ENCODE measurements at places on chromosomes 4 and X. TPM values are rescaled to one million over a fixed set of nuclear protein-coding genes. Genes with fewer than 3 reads are reported as not detected.

DNA sequence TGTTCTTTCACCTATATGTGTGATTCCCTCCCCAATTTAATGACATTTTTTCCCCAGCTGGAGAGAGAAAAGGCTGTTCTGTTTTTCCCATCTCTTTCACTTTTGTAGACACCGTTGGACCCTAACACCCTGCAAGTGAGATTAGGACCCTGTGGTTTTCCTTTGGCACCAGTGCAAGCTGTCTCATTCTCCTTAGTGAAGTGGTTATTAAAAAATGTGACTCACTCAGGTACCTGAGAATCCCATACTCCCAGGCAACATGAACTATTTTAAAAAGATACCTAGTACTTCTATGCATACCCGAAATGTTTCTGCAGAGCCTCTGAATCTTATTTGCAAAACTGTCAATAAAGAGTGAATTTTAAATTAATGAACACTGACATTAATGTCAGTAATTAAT is 175.7 kb upstream of the TBC1D9 start:
- no peaks in the 10 kb centered on the region for H3K4me1 ChIP-seq
- no peak for DNase-seq
- no peak overlapping the region for H3K4me3 ChIP-seq
- no peak overlapping the region for H3K27ac ChIP-seq

DNA sequence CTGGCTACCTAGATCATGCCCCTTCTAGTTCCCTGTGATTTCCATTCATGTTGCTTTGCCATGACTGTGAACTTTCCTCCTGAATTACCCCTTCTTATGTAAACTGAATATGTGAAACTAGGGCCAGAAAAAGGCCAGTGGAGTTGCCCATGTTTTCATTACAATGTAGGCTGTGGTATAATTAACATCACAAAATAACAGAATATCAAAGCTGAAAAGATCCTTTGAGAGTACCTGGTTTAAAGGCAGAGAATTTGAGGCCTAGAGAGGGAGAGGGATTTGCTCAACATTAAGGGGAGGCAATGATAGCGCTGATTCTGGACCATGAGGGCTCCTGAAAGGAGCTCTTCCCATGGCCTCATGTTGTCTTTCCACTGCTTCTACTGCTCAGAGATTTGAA is 392.2 kb downstream of the OPHN1 start:
- no peak overlapping the region for H3K4me3 ChIP-seq
- no peaks in the 10 kb centered on the region for H3K27me3 ChIP-seq
- no peaks in the 10 kb centered on the region for H3K4me1 ChIP-seq
- H3K36me3 ChIP-seq = no peaks in the 10 kb centered on the region

DNA sequence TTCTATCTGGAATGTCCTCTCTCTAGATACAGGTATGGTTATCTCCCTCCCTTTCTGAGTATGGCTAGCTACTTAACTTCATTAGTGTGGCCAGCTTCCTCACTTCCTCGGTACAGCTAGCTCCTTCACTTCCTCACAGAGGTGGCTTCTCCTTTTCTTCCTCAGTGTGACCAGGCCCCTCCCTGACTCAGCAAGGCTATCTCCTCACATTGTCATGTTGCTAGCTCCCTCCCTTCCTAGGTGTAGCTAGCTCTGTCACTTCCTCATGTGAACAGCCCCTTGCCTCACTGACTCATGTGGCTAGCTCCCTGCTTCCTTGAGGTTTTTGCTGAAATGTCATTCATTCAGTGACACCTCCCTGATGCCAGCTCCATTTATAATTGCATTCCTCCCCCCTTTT is 67.3 kb upstream of the DDIT4L start:
- no peaks in the 10 kb centered on the region for H3K36me3 ChIP-seq
- H3K27ac ChIP-seq = no peak overlapping the region
- H3K27me3 ChIP-seq = no peaks in the 10 kb centered on the region
- no peak overlapping the region for H3K4me3 ChIP-seq

- no peaks in the 10 kb centered on the region for H3K27me3 ChIP-seq
- H3K4me3 ChIP-seq = no peak overlapping the region
- no peak overlapping the region for H3K27ac ChIP-seq
These were observed 141.7 kb downstream of the HHIP start for GRCh38 chr4:144787365-144788258.

KCND1 gene
- 0.39 TPM for total RNA-seq

MAGEA1 gene
- total RNA-seq = not detected

- H3K4me3 ChIP-seq = peak within 1 kb of the TSS; percentile 71
- H3K27ac ChIP-seq = no peak within 1 kb of the TSS
- peak; percentile 98 for DNase-seq
- no peaks in the 10 kb centered on the region for H3K36me3 ChIP-seq
These were observed at the start of gene PIR for GRCh38 chrX:15493118-15493962. Gene PIR, minus strand, starts transcription at chrX:15493333. Its CDS starts 2,076 bp downstream, at chrX:15491257.

RHOXF1 gene
- not detected for total RNA-seq

DNA sequence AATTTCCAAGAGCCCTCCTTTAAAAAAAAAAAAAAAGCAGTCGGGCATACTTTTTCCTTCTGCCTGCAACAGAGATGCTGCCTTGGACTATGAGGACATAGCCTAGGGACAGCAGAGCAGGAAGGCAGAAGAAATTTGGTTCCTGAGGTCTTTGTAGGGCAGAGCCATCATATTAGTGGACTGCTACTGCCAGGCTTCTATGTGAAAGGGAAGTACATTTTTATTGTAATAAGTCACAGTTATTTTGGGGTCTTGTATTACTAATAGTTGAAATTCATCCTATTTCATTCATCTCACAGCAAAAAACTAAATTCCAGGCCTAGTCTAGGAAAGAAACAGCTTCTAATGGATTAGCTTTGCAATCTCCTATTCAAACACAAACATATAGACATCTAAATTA is 211.2 kb downstream of the NSUN7 start:
- H3K4me1 ChIP-seq = peaks cover 13% of the 10 kb centered on the region
- no peak overlapping the region for H3K27ac ChIP-seq
- H3K36me3 ChIP-seq = no peaks in the 10 kb centered on the region
- H3K27me3 ChIP-seq = no peaks in the 10 kb centered on the region

DNA sequence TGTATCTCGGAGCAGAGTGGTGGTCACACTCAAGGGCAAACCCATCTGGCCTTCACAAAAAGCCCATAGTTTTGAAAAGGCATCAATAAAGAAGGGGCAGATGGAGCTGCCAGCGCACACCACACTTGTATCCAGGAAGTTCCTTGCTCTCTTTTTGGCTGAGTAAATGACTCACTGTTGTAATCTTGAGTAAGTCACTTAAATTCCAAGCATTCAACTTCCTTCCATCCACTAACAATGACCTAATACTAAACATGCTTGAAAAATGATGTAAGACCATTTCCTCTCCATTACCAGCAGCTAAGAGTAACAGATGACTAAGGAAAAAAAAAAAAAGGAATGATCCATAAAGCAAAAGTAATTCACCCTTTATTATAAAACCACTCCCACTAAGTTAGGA is 32.4 kb upstream of the MYOZ2 start:
- no peak overlapping the region for H3K4me3 ChIP-seq
- DNase-seq = no peak
- no peaks in the 10 kb centered on the region for H3K27me3 ChIP-seq
- no peaks in the 10 kb centered on the region for H3K4me1 ChIP-seq

- no peak overlapping the region for H3K4me3 ChIP-seq
- no peak for DNase-seq
- H3K27ac ChIP-seq = no peak overlapping the region
- H3K27me3 ChIP-seq = no peaks in the 10 kb centered on the region
These were observed 194.2 kb downstream of the RAPGEF2 start for GRCh38 chr4:159297091-159297490.

DNA sequence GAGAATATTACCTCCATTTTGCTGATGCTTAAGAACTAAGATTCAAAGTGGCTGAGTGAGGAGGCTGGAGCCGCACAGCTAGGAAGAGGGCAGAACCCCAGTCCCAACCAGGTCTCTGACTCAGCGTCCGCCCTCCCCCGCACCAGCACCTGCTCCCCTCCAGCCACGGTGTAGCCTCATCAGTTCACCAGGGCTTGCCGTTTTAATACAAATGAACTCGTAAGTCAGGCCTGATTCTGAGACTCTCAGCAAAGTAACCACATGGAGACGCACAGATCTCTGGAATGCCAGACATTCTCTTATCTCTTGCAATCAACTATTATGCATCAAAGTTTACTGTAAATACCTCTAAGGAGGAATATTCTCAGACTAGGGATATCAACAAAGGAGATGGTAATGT is 52.4 kb downstream of the ENPP6 start:
- DNase-seq = no peak
- H3K4me1 ChIP-seq = peaks cover 6% of the 10 kb centered on the region
- peaks cover 61% of the 10 kb centered on the region for H3K27me3 ChIP-seq
- H3K4me3 ChIP-seq = no peak overlapping the region
- H3K27ac ChIP-seq = no peak overlapping the region

- no peaks in the 10 kb centered on the region for H3K27me3 ChIP-seq
- H3K4me3 ChIP-seq = no peak overlapping the region
- H3K27ac ChIP-seq = no peak overlapping the region
- no peaks in the 10 kb centered on the region for H3K4me1 ChIP-seq
These were observed 17.6 kb downstream of the ARMCX2 start for GRCh38 chrX:101642093-101642492.

GRCh38 chr4:73895201-73896175 is 26.3 kb downstream of the CXCL1 start:
- H3K4me1 ChIP-seq = no peaks in the 10 kb centered on the region
- no peaks in the 10 kb centered on the region for H3K27me3 ChIP-seq
- H3K4me3 ChIP-seq = no peak overlapping the region
- no peak for DNase-seq
- no peaks in the 10 kb centered on the region for H3K36me3 ChIP-seq

DNA sequence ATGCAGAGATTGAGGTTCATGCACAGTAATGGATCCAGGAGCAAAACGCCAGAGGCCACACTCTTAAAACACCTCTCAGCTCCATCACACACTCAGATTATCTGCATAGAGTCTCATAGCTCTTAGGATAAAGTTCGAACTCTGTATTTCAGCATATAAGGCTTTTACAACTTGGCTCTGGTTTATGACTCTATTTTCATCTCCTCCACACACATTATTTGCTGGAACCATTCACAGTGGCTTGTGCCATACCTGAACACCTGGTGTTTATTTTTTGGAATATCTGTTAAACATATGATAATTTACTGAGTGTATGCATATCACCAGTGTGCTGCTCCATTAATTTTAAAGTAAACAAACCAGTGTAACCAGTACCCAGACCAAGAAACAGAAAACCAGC is 27.2 kb downstream of the RASL11B start:
- no peak overlapping the region for H3K27ac ChIP-seq
- H3K4me1 ChIP-seq = peaks cover 14% of the 10 kb centered on the region
- no peaks in the 10 kb centered on the region for H3K27me3 ChIP-seq
- no peak overlapping the region for H3K4me3 ChIP-seq
- no peaks in the 10 kb centered on the region for H3K36me3 ChIP-seq

DNA sequence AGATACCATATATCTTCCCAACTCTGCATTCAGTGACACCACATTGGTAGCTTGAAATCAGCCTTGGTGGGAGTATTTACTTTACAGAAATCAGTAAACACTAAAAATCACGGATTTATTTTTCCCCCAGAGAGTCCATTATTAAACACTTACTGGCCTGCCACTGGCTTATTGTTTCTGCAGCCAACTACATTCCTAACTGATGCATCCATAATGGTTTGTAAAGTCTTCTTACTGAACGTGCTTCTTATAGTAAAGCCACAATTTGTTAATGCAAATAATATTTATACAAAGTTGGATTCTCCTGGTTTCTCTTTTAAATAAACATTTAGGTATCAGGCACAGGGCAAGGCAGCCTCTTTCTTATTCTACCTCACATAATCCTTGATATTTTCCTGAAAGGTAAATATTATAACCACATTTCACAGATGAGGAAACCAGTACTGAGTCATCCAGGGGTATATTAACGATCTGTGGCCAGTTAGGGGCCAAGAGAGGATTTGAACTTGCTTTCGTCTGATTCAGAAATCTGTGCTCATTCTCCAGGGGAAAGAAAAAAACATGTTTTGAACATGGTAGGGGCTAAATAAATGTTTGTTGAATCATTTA is 136.5 kb downstream of the RAB28 start:
- no peaks in the 10 kb centered on the region for H3K4me1 ChIP-seq
- DNase-seq = no peak
- H3K4me3 ChIP-seq = no peak overlapping the region

PDLIM3 gene
- 1.4 TPM for total RNA-seq

DNA sequence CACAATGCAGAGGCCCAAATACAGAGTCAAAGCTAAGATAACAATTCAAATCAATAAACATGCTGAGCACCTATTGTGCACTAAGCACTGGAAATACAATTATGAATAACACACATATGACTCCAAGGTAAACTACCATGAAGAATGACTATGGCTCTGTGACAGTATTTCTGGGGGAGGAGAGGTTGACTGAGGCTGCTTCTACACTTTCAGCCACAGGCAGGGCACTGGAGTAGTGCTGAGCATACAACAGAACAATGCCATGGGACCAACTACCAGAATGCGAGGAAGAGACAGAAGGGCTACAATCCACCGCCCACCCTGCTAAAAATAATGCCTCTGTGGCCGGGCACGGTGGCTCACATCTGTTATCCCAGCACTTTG is 13.7 kb downstream of the TEC start:
- no peak overlapping the region for H3K4me3 ChIP-seq
- H3K27ac ChIP-seq = no peak overlapping the region
- no peaks in the 10 kb centered on the region for H3K4me1 ChIP-seq
- DNase-seq = no peak
- H3K27me3 ChIP-seq = no peaks in the 10 kb centered on the region

All from neural progenitor cell (in vitro differentiated cells).